Activated CD4-positive, alpha-beta memory T cell treated with anti-CD3 and anti-CD28 coated beads for 36 hours (primary cell): ENCODE measurements at places on chromosomes 13 and 19. TPM values are rescaled to one million over a fixed set of nuclear protein-coding genes. Genes with fewer than 3 reads are reported as not detected.

POGLUT2 gene
- 4.4 TPM for total RNA-seq

CPB2 gene
- total RNA-seq, result not detected

SLC10A2 gene
- total RNA-seq, result not detected

SLC25A42 gene
- total RNA-seq, result 12.4 TPM

GRCh38 chr13:30753030-30753616 lies 17.8 kb downstream of the ALOX5AP start:
- DNase-seq, result no peak

DNA sequence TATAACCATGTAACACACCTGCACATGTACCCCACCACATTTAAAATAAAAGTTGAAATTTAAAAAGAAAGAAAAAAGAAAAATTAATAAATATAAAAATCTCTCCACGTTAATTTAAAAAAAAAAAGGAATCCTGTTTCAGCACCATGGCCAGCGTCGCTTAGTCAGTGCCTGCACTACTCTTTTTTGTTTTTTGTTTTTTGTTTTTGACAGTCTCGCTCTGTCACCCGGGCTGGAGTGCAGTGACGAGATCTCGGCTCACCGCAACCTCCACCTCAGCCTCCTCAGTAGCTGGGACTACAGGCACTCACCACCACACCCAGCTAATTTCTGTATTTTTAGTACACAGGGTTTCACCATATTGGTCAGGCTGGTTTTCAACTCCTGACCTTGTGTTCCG lies 835.9 kb downstream of the UQCRFS1 start:
- DNase-seq, result no peak

GRCh38 chr13:35092751-35093150 lies 150.7 kb downstream of the NBEA start:
- no peak for DNase-seq

- DNase-seq, result no peak
These were observed 19.1 kb upstream of the TEX101 start for GRCh38 chr19:43395561-43395960.

DNA sequence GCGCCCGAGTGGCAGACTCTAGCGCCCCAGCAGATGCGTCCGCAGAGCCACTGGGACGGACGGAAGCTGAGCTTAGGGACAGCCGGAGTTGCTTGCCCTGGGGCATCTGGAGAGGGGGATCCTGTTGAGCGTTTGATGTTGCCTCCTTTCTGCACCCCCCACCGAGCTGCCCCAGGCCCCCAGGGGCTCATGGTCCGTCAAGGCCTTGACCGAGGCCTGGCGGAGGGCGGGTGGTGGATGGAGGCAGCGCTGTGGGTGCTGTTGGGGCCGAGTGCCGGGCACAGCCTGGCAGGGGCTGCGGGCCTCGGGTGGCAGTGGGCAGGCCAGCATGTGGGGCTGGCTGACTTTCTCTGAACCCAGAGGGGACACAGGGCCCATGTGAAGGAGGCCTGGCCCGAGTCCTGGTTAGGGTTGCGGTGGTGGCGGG lies 2.7 kb downstream of the CSNK1G2 start:
- no peak for DNase-seq

GRCh38 chr19:43781630-43782310 lies 997 bp upstream of the KCNN4 start:
- peak; percentile 77 for DNase-seq

DNA sequence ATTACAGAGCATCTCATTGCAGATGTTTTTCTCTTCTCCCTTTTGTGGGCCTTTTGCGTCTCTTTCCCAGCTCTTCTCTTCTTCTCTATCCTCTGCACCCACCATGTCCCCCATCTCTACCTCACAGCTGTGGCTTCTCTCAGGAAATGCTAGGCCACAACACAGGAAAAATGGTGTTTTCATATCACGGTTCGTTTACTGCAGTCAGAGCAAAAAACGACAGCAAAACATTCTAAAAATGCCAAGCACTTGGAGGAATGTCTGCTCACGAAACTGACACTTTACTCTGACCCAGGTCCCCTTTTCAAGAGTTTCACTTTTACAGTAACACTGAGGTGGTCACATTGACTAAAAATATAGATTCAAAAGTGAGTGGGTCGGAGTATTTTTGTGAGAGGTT lies 152.2 kb downstream of the DCT start:
- DNase-seq, result no peak

- no peak for DNase-seq
These were observed 11.1 kb downstream of the PPP5C start for GRCh38 chr19:46357846-46358583.

DNA sequence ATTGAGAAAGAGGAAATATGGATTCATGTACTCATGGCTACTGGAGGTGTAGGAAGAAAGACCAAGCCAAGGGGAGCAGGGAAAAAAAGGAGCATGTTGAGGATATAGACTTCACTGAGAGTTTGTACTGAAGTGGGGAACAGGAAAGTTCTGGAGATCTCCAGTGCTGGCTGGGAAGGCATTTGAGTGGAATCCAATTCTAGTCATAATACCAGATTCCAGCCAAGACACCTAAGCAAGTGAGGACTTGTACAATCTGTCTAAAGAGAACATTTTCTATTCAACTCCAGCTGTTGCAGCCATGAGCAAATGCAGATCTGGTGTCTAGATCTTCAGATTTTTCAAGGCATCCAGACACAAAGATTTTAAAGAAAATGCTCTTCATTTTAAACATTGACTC lies 412.5 kb downstream of the OXGR1 start:
- no peak for DNase-seq

DNA sequence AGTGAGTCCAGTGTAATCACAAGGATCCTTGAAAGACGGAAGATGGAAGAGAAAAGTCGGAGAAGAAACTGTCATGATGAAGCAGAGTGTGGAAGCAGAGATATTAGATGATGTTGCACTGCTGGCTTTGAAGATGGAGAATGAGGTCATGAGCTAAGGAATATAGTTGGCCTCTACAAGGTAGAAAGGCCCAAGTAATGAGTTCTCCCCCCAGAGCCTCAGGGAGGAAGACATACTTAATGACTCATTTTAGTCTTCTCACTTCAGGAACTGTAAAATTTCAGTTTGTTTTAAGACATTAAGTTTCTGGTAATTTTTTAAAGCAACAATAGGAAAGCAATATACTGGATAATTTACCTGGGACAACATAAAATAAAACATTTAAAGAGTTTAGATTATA lies 1331.5 kb upstream of the PCDH20 start:
- no peak for DNase-seq

DNA sequence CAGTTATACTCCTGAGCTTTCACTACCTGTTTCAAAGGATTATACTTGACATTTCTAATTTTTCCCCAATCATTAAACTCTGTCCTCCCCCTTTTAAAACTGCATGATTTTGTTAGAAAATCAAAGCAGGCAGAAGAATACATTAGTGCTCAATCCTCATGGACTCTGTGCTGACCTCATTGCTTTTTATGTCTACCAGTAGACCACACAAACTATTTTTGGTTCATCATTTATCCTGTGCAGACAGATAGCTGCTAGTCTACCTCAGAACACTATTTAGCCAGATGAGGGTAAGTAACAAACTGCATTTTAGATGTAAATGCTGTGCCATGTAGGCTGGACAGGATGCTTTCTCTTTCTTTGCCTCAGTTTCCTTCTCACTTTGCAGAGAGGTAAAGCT lies 235.9 kb downstream of the DCT start:
- DNase-seq, result no peak

- no peak for DNase-seq
These were observed 18.0 kb upstream of the RBM26 start for GRCh38 chr13:79423801-79424642.

GRCh38 chr19:57599377-57599760 lies 316 bp upstream of the ZNF530 start:
- no peak for DNase-seq
